ENCODE measurements at places on chromosomes 1 and 21.
A peak's percentile ranks its signal among the peaks of the same experiment; 100 is the strongest.

- peak; percentile 76 for DNase-seq
Measured at GRCh38 chr1:201656311-201657032, 117.5 kb downstream of the NAV1 start.

GRCh38 chr1:27366411-27367159 is at the start of gene MAP3K6:
TSS of gene MAP3K6 (minus strand) at chr1:27366961. CDS start at chr1:27366597, 364 bp downstream.
- peak; percentile 90 for DNase-seq

- DNase-seq, result no peak
Measured at GRCh38 chr1:159916242-159917051, 8.9 kb downstream of the TAGLN2 start.

DNA sequence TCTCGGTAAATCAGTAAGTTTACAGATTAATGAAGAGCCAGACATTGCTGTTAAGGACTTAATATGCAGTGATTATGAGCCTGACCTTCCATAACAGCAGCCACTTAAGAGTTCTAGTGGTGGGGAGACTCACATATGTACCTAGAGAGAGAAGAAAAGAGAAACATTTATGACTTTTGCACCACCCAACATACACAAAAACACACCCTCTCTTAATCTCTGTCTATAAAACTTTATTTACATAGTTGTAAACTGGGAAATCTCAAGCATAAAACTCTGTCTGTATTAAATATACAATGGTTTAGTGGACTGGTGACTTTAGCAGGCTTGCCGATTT is 347.4 kb upstream of the ADGRL2 start:
- DNase-seq, result no peak

- DNase-seq, result no peak
Measured at GRCh38 chr1:15918962-15919715, 56.8 kb downstream of the ZBTB17 start.

- no peak for DNase-seq
Measured at GRCh38 chr1:160211046-160211790, 6.0 kb downstream of the PEA15 start.

- no peak for DNase-seq
Measured at GRCh38 chr1:53139951-53140361, 2.5 kb downstream of the SLC1A7 start.

GRCh38 chr1:172801771-172802322 is 142.9 kb downstream of the FASLG start:
- no peak for DNase-seq

GRCh38 chr1:91244737-91245136 is 159.9 kb downstream of the HFM1 start:
- no peak for DNase-seq

GRCh38 chr1:25952841-25953401 is 44.9 kb downstream of the PAFAH2 start:
- DNase-seq, result no peak

GRCh38 chr1:64960731-64961130 is 5.6 kb downstream of the JAK1 start:
- DNase-seq, result no peak

- no peak for DNase-seq
Measured at GRCh38 chr1:32349211-32349708, 13.0 kb downstream of the FAM229A start.

GRCh38 chr21:15531986-15532385 is 197.8 kb upstream of the USP25 start:
- no peak for DNase-seq

DNA sequence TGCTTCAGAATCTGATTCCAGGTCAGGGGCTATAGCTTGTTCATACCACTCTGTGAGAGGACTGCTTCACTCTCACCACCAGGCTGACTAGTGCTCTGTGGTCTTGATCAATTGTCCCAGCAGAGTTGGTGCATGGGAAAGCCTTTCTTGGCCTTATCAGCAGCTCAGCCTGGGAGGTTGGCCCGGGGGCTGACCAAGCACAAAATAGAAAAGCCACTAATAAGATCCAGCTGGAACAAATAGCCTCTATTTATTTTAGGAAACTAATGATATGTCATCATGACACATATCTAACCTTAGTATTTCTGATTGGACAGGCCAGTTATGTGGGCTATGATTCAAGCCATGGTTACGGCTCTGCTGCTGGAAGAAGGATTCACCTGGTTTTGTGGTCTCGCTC is 134.2 kb downstream of the GDAP2 start:
- no peak for DNase-seq

DNA sequence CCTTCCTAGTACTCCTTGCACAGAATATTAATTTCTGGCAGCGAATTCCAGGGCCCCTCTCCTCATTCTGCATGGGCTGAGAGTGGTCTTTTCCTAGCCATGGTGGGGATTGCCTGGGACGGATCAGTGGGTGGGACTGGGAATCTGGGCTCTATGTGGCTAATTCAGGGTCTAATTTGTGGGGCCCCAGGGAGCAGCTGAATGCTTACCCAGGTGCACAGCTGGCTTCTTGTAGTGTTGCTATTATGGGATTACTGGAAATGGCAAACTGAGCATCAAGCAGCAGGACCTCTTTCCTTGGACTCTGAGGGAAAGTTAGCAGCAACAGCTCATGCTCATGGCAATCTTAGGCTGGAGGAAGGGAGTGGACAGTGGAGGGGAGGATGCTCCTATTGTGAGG is 187.1 kb upstream of the CACNA1E start:
- no peak for DNase-seq

- DNase-seq, result no peak
Measured at GRCh38 chr1:212959266-212960220, 9.2 kb downstream of the VASH2 start.

DNA sequence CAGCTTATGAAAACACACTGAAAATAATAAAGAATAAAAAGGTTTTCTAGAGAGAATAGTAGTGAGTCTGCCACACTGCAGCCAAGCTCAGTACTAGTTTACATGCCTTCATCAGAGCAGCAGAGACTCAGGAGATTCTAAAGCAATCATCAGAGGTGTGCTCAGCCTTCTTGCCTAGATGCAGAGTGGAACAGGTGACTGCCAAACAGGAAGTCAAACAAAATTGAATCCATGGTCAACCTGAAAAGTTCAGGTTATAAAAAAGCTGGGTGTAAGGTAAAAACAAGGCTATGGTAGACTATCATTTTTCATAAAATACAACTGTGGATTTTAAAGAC is 165.3 kb upstream of the C1orf105 start:
- no peak for DNase-seq

Measured in colonic mucosa (tissue), 4 donors.